ENCODE measurements at places on chromosomes 1 and 21.

DNA sequence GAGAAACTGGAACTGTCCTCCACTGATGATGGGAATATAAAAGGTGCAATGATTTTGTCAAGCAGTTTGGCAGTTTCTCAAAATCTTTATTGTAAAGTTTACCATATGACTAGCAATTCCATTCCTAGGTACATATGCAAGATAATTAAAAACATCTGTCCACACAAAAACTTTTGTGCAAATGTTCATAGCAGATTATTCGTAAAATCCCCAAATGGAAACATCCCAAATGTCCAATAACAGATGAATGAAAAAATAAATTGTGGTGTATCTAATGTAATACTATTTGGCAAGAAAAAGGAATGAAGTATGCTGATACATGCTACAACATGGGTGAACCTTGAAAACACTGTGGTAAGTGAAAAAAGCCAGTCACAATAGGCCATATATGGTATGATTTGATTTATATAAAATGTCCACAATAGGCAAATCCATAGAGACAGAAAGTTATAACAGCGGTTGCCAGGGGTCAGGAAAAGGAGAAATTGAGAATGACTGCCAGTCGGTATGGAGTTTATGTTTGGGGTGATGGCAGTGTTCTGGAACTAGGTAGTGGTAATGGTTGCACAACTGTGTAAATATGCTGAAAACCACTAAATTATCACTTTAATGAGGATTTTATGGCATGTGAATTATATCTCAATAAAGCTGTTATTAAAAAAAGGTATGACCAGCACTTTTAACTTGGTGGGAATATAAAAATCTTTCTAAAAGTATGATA lies 81.7 kb upstream of the BEND5 start:
- DNase-seq, result no peak

GRCh38 chr1:157348538-157349480 lies 203.5 kb downstream of the FCRL5 start:
- no peak for DNase-seq

DNA sequence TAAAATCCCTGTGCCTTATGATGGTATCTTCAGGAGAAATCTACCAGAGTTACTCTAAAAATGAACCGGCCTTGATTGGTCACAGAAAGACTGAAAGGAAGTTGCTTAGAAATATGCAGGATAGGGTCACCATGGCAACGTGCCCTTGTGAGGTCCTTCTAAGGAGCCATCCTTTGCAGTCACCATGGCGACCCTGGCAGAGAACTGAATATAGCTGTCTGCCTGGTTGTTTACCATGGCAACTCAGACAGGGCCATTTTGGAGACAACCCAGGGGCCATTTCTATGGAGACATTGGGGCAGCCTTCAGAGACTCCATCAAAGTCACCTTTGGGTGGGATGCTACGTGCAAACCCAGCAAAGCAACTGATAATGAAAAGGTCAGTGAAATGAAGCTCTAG lies 43.0 kb downstream of the SNX7 start:
- no peak for DNase-seq

DNA sequence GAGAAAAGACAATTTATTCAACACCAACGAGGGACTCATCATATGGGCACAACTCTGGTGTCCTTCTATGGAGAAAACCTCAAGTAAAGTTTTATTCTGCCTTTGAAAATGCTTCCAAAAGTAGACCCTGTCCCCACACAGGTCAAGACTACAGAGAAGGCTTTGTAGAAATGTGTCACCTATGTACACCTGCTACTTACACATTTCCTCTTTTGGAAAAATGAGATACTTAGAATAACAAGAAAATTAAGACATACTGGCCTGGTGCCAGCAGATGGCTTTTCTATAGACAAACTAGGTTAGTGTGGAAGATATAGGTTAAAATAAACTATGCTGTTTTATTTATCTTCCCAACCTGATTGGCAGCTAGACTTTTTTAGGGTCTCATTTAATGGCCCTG lies 13.6 kb downstream of the POGK start:
- DNase-seq, result no peak
